ENCODE measurements at places on chromosomes 7 and 10.

- no peak for DNase-seq
Observed at GRCh38 chr10:62277971-62278370, 9.3 kb upstream of the RTKN2 start.

- no peak for DNase-seq
Observed at GRCh38 chr10:72029414-72029813, 58.9 kb downstream of the SPOCK2 start.

DNA sequence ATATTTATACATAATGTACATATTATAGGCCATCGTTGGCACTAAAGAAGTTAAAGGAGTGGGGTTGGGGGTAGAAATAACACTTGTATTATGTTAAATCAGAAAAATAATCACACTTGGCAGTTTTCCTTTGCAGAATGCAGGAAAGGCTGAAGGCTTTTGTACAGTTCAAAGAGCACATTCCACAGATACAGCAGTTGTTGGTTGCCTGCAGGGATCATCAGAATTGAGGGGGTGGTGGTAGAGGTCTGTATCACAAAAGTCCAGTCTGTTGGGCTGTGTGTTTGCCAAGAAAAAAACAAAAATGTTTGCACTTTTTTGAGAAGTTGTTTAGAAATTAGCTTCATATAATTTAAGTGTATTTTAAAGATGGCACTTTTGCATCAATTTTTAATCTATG lies 231.8 kb upstream of the FOXP2 start:
- no peak for DNase-seq

DNA sequence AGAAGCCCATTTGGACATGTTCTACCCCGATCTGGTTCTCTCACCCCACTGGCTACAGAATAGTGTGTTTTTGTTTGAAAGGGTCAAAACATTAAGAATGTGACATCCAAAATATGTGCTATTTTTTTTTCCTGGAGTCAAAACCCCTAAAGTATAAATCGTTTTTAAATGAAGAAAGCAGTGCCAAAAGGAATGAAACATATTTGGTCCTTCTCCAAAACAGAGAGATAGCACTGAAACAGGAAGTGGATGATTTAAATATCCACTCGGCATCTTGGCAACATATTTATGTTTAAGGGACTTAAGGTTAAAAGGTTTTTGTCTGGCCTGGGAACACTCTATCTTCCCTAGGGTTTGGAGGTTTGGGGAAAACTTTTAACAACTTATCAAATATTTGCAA lies 32.3 kb downstream of the CALD1 start:
- DNase-seq = no peak

DNA sequence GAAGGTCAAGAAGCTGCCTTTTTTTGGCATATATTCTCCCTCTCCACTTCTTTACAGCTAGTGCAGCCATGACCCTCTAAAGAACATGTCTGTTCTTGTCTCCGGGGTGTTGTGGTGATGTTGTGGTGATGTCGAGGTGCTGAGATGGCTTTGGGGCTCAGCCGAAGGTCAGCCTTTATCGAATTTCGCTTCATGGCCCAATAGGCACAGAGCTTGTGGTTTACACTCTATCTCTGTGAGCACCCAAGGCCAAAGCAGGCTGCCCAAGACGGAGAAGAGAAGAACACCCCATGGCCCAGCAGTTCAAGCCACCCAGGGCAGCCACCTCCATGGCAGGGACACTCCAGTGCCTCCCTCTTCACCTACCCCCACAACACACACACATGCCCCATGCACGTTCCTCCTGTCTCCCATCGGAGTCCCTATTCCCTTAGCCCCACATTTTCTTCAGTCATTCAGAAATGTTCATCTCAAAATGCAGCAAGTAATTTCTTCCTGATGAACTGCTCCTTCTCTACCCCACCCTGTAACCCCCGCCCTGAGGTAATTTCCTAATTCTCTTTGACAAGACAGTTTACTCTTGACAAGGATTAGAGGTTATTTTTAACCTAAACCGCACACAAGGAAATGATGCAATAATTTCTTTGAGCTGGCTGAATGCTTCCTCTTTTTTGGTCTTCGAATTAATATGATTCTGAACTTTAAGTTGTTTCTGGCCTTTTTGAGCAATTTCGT lies 18.6 kb upstream of the ADRB1 start:
- no peak for DNase-seq

- no peak for DNase-seq
Observed at GRCh38 chr7:125847055-125847454, 917.4 kb upstream of the POT1 start.

- DNase-seq = no peak
Observed at GRCh38 chr10:85280014-85280413, 951.6 kb downstream of the CCSER2 start.

DNA sequence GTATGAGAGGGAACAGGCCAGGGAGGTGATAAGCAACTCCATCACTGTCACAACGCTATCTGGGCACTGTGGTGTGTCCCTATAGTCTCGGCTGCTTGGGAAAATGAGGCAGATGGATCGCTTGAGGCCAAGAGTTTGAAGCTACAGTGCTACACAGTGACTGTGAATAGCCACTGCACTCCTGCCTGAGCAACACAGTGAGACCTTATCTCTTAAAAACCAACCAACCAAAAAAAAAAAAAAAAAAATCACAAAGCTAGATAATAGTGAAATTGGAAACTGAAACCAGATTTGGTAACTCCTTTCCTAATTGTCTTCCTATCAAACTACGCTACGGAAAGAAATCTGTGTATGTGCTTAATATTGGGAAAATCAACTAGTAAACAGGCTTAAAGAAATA lies 14.1 kb downstream of the MICU1 start:
- no peak for DNase-seq

- no peak for DNase-seq
Observed at GRCh38 chr10:4131407-4132215, 346.6 kb upstream of the KLF6 start.

DNA sequence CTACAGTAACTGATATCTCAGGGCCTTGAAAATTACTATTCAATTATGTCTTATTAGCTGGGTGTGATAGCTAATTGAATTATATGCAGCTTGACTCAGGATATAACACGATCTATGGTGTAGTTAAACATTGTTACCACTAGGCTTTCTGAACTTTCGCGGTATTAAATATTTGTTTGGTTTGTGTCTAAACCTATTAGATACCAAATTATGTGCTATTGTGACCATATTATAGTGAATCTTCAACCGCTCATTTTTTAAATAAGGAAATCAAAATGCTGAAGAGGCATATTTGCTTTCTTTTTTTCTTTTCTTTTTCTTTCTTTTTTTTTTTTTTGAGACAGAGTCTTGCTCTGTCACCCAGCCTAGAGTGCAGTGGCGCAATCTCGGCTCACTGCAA lies 99.3 kb upstream of the RSU1 start:
- no peak for DNase-seq
